ENCODE measurements at places on chromosomes 6 and 20. TPM values are rescaled to one million over a fixed set of nuclear protein-coding genes. Genes with fewer than 3 reads are reported as not detected.

DNA sequence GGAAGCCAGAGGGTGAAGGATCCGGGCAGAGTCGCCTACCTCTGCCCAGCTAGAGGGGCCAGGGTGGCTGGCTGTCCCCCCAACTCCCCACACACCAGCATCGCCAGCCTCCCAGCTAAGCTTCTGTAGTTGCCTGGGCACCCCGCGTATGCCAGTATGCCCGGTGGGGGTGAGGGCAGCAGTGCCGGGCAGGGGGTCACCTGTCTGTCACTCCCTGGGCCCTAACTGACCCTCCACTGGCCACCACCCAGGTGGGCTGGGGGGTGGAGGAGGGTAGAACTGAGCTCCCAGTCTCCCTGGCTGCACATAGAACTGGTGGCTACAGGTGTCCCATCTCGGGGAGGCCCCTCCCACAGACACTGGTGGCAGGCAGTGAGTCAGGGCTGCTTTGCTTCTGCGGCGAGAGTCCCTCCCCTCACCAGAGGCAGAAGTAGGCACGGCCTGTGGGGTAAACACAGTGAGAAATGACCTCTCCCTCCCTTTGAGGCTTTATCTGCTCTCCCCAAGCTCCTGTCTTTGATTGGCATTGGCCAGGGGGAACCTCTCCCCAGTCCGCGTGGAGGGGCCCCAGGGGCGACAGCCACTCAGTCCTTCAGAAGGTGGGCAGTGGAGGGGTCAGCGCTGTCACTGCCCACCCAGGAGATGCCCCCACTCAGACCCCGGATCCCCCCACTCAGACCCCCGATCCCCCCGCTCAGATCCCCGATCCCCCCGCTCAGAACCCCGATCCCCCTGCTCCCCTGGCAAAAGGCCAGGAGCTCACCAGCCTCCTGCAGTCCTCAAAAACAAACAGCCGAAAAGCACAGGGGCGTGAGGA is 2.5 kb downstream of the NTSR1 start:
- no peak for DNase-seq

DNA sequence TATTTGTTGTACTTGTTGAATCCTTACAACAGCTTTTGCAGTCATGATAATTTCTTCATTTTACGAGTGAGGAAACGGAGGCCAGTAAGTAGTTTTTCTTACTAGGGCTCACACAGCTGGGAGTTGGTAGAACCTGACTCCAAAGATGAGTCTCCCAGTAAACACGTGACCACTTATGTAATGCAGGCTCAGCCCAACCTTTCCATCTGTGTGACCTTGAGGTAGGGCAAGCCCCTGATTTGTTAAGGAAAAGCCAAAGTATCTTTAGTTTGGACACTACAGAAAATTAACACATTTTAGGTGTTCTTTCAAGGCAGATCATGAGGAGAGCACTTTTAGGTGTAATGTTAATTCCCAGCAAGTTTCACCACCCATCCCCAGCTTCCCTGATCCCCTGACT is 111.3 kb downstream of the LRRC1 start:
- no peak for DNase-seq

DNA sequence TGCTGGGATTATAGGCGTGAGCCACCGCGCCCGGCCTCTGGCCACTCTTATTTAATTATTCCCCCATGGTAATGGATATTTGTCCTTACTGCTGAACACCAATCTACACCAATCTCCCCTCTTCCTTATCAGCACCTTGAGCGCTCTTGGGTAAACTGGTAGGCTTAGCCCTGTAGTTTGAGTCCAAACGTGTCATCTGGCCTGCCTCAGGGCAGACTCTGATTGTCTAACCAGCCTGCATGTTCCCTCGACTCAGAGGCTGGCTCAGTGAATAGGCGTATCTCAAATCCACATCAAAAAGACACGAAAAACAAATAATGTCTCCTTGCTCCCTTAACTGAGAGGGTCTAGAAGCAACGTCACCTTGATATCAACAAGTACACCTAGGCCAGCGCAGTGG is 260.9 kb downstream of the TFAP2C start:
- DNase-seq: no peak

GRCh38 chr20:62368976-62369814 is 2.1 kb upstream of the LAMA5 start:
- DNase-seq: no peak

DNA sequence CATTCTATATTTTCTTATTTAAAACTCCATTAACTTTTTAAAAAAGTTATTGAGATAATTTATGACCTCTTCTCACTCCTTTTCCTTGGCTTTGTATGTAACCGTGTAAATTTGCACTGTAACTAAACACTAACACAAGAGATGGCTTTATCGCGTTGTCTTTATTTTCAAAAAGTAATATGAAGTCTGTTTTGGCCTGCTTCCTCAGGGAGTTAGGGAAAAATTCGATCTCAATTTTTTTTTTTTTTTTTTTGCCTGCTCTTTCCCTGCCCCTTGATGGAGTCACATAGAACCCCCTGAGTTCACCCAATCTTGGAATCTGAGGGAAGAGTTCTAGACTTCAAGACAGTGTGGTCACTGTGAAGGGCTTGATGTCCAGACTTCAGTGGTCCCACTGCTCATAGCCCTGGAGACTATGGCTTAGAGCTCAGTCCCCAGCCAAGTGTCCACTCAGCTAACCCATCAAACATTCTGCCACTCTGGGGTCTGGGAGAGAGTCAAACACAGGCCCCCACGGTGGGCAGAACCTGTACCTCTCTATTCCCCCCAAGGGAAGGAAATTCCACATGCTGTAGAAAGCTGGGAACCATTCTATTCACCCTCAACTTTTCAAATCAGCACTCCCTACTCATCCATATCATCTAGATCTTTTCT is 15.7 kb upstream of the TBC1D22B start:
- DNase-seq: no peak

DNA sequence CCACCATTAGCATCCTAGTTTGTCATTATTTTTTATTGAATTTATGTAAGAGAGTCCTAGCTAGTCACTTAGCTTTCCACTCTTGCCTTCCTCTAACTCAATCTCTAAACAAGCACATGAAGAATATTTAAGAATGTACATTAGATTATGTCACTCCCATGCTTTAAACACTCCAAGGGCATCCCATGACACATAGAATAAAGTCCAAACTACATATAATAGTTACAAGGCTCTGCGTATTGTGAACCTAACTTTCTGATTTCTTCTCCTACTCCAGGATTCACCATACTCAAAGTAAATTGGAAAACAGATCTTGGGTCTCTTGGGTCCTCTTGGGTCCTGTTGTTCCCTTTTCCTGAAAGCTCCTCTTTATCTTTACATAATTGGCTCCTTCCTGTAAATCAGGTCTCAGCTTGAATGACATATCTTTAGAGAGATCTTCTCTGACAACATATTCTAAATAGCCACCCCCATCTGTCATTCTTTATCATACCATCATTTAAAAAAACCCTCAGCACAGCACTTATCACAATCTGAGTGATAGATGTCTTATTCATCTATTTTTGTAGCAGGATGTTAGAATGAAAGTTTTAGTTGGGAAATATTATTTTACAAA is 1042.4 kb upstream of the FLRT3 start:
- no peak for DNase-seq

- DNase-seq: no peak
These were observed 431.9 kb upstream of the GJE1 start for GRCh38 chr6:141700819-141701218.

GRCh38 chr6:347232-347631 is 44.3 kb upstream of the IRF4 start:
- DNase-seq: no peak

The LHFPL5 gene
- total RNA-seq: not detected

DNA sequence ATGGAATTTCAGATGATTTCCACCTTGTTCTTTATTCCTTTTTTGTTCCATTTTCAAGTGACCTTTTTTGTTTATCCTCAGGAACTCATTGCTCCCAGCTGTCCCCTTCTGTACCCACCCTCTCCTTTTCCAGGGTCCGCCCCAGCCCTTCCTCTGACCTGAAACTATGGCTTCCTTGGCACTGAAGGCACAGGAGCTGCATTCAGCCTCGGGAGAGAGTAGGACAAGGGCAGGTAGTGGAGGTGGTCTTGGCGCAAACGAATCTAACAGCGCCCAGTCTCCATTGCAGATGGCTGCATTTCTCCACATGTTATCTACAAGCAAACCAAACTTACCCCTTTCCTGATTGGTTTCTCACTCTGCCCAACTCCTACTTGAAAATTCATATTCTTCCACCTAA is 8.8 kb upstream of the ULBP2 start:
- no peak for DNase-seq

The ULBP3 gene
- 0.46 TPM for total RNA-seq

The BFSP1 gene
- 0.10 TPM for total RNA-seq

DNA sequence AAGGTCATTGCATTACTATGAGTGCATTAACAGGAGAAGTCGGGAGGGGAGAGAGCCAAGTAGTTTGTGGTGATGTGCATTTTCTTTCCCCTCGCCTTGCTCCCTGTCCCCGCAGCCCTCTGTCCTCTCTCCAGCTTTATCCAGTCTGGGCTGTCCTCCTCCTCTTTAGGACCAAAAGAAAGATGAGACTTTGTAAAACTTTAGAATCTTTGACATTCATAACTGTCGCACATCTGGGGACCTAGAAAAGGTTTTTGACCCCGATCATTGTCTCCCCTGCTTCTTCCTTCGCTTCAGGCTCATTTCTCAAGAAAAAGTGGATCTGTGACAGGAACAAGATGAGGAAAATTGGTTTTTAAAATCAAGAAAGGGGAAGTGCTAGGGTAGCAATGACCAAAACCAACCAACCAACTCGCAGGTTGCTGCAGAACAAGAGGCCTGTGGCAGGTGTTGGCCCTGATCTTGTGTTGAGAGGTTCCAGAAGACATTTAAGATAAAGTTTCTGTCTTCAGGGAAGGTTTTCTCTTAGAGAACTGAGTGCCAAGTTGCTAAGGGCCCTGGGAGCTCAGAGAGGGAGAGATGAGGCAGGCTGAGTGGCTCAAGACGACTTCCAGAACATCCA is 17.6 kb downstream of the SYTL3 start:
- DNase-seq: no peak

The TSHZ2 gene
- 1.5 TPM for total RNA-seq
